CD4-positive, alpha-beta T cell treated with Interleukin-4 for 1 hour (primary cell): ENCODE measurements at places on chromosomes 5 and 9.
A peak's percentile ranks its signal among the peaks of the same experiment; 100 is the strongest.

DNA sequence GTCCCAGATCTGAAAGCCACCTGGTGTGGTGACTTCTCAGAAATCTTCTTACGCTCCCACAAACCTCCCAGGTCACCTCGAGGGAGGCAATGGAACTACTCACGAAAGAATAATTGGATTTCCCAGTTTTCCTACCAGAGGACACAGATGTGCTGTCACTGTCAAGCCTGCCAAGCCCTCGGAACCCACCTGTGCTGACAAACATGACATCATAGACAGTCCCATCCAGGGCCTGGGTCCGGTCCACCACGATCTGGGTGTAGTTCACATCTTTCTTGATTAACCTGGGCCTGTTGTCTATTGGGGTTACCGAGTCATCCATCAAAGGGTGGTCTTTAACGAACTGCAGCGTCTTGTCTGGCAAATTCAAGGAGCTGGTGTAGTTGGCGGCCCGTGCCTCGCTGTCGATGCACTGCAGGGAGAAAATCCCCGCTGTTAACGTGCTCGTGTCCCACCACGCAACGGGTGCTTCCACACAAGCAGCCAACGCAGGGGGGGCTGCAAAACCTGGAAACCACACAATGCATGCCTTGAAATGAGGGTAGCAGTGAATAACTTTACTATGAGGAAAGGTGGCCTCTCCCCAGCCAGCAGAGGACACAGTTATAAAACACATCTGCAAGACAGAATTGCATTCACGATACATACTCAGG lies 69.0 kb downstream of the SECISBP2 start:
- no peak for DNase-seq

DNA sequence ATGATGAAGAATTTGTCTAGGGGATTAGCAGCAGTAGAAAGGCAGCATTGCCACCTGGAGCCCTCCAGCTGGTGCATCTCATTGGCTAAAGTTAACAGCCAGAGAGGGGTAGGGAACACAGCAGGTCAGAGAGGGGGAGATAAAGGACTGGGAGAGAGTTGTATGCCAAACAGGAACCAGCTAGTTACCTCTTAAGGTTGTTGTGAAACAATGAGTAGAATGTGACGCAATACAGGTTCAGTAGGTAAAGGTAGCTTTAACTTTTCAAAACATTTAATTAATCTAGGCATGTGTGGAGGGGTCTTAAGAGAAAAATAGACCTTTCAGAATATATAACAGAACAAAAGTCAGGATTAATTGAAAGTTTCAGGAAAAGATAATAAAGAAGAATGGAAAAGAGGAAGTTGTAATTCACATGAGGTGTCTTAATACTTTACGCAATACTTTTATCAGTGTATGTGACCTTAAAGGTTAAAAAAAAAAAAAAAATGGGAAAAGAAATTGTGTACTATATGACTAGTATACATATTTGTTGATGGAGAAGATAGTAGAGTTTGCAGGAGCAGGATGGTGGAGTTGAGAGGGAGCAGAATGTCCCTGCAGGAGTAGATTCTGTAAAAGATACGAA lies 14.3 kb downstream of the FBXO38 start:
- no peak for DNase-seq

GRCh38 chr9:81633952-81634854 lies 55.1 kb downstream of the TLE1 start:
- DNase-seq: no peak

DNA sequence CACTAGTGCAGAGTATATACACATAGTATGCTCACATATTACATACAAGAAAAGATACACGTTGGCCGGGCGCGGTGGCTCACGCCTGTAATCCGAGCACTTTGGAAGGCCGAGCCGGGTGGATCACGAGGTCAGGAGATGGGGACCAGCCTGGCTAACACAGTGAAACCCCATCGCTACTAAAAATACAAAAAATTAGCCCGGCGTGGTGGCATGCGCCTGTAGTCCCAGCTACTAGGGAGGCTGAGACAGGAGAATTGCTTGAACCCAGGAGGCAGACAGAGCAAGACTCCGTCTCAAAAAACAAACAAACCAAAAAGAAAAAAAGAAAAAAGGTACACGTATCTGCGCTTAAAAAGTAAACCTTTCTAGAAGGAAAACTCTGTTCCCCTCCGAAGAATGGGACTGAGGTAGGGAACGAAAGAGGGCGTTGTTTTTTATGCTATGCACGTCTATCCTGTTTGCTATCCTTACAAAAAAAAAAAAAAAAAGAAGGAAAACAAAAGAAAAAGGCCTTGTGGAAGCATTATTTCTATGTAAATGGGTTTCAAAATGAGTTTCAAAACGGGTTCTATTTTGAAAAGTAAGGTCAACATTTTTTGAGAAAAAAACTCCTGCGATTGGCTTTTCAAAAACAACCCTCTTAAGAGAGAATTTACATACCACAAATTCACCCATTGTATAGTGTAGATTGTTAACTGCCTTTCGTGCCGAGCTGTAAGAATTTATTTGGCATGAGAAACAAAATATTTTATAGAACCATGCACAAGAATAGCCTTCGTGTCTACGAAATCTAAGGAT lies 1.2 kb downstream of the AK3 start:
- DNase-seq: no peak

DNA sequence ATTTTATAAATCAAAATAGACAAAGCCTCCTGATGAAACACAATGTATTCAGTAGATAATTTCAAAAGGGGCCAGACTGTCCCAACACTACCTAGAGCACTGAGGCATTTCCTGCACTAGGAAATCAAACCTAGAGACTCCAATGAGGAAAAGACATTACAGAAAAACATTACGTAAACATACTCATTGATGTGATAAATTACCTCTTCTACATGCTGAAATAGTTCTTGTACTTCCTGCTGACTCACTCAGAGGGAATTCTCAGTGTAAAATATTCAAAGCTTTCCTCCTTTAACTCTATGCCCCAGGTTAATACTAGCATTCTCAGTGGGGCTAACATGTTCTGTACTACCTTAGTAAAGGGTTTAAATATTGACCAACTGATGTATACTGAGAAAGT lies 178.0 kb downstream of the ESM1 start:
- no peak for DNase-seq

- DNase-seq: peak; percentile 13
Observed at GRCh38 chr5:148620696-148621095, 33.6 kb downstream of the HTR4 start.

DNA sequence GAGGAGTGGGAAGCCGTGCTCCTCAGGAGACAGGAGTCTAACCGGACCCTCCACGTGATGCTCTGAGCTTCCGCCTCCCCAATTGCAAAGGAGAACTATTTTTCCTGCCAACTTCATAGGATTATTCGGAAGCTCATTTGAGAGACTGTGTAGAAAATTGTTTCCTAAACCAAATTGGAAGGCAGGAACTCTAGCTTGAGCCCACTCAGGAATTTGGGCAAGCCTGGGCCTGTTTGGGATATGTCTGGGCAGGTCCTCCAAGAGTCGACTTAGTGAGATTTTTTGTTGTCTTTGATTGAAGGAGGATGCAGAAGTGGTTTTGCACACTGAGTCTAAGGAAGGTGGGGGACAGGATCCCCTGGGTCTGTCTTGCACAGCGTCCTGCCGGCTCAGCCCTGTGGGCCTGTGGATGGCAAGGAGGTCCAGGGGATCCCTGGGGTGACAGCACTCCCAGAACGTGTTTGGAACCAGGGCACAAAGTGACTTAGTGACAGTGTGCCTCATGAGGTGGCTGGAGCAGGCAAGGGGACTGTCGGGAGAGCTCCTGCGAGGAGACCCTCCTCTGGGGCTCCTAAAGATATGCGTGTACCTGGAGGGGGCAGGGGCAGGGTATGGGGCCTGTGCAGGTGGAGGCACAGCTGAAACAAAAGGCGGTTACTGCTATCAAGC lies 283.3 kb downstream of the NSG2 start:
- no peak for DNase-seq

- no peak for DNase-seq
Observed at GRCh38 chr9:135098400-135099105, 11.1 kb downstream of the OLFM1 start.

DNA sequence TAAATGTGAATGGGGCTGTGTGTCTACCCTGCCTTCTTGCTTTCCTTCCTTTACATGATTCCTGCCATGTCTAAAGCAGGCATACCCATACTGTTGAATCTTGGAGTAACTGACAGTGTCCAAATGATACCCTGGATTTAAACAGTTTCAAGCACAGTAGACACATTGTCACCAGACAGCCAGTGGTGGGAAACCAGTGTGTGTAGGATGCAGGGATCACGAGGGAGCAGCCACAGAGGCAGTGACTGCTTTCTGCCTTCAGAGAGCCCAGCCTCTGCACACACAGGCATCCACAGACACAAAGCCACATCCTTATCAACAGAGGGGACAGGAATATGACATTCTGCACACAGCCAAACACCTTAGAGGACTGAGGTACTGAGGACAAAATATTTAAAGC lies 184.2 kb upstream of the TBCA start:
- no peak for DNase-seq

DNA sequence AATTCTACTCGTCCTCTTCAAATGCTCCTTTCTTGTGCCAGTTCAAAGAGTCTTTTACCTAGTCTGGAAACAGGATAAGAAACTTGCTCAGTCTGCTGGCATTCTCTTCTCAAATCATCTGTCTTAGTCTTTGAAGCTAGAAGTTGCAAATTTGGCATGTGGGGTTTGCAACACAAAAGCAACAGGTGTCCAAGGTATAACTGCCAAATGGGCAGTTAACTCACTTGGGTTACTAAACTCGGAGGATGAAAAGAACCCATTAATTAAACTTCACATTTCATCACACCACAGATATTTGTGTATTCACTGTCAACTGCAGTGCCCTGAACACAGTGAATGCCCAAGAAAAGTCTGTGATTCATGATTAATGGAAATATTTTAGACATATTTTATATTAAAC lies 108.0 kb upstream of the TARS1 start:
- no peak for DNase-seq

GRCh38 chr5:55441107-55441771 lies 93.5 kb downstream of the PLPP1 start:
- DNase-seq: no peak

GRCh38 chr5:151406322-151406947 lies 41.0 kb upstream of the SLC36A1 start:
- no peak for DNase-seq

DNA sequence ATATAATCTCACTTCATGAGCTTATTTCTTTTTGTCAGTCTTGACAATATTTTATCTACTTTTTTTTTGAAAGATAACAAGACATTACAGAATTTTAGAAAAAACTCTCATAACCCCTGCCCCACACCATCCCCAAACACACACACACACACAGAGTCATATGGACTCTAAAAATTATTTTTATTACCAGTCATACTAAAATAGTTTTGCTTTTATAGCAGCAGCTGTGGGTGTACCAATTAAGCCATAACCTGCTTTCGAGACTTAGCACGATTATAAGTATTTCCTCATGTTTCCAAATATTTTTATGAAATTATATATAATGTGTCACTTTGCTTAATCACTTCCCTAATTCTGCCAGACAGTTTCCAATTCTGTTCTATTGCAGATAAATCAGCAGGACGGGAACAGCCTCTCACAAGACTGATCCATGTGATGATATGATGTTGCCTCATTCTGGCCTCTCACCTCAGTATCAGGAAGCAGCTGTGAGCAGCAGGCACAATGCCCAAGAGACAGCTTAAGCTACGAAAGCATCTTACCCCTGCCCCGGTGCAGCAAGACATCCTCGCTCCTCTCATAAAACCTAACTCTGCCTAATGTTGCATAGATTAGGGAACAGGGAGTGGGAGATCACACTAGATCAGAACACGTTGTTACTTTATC lies 7.0 kb downstream of the PDCL start:
- DNase-seq: no peak

GRCh38 chr5:35141739-35142138 lies 88.5 kb downstream of the PRLR start:
- DNase-seq: no peak

- no peak for DNase-seq
Observed at GRCh38 chr9:34291023-34291422, 38.0 kb downstream of the KIF24 start.

DNA sequence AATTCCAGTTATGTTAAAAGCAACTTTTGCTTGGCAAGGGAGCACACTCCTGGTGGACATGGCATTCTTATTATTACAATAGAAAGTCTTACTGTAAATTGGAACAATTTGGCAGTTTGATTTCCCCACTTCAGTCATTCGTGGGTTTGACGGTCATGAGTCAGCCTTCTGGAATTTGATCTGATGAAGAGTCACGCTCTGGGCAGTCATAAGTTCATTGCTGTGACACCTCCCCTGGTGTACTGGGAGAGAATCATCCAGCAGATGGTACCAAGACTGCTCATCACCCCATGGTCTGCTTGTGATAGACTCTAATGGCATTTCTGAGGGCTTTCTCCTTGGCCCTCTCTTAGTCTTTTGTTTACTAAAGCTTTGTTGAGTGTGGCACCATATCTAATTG lies 53.8 kb downstream of the GLRA1 start:
- no peak for DNase-seq

DNA sequence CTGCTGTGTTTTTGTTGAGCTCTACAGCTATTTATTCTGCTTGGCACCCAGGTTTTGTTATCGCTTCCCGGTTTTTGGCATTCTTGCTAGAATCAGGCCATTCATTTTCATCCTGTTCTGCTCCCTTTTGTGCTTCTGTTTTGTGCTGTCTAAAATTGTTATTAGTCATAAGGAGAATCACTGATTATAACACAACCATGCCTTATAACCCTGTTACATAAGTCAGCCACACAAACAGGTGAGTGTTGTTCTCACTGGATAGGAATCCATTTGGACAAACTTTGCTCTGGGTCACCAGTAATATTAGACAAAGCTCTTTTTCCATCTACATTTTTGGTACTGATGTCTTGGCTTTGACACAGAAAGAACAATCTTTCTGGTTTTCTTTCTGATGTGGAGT lies 622.8 kb downstream of the PSAT1 start:
- DNase-seq: no peak

DNA sequence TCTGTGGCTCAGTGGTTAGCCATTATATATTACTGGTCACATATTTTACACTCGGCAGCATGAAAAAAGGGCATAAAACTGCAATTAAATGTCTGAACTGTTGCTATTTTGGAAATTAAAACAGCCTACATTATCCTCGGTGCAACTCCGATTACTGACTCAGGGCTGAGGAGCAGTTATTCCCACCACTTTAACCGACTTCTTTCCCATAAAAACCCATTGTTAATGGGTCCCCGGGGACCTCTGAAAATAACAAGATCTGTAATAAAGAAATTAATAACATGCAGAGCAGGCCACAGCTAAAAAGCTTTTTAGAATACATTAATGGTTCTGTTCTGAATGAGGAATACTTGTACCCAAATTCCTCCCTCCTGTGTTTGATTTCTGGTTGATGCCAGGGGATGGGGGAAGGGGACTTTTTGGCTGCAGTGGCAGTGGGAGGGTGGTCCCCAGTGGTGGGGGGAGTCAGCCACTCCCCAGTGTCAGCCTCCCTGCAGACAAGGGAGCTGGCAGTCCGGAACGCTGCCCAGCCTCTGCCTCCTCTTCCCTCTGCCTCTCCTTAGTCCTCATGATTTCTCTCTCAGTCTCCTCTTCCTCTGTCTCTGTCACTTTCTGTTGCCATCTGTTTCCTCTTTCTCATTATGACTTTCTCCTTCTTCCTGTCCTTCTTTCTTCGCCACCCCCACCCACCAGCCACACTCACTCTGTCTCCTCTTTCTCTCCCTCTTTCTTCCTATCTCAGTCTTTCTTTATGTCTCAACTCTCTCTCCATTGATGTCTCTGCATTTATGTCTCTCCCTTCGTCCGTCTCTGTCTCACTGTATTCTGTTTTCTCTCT lies 59.0 kb upstream of the ZBTB43 start:
- DNase-seq: no peak

GRCh38 chr5:139141446-139142204 lies 56.5 kb downstream of the SIL1 start:
- no peak for DNase-seq
